ENCODE measurements at places on chromosomes 12 and 14.
A peak's percentile ranks its signal among the peaks of the same experiment; 100 is the strongest.

DNA sequence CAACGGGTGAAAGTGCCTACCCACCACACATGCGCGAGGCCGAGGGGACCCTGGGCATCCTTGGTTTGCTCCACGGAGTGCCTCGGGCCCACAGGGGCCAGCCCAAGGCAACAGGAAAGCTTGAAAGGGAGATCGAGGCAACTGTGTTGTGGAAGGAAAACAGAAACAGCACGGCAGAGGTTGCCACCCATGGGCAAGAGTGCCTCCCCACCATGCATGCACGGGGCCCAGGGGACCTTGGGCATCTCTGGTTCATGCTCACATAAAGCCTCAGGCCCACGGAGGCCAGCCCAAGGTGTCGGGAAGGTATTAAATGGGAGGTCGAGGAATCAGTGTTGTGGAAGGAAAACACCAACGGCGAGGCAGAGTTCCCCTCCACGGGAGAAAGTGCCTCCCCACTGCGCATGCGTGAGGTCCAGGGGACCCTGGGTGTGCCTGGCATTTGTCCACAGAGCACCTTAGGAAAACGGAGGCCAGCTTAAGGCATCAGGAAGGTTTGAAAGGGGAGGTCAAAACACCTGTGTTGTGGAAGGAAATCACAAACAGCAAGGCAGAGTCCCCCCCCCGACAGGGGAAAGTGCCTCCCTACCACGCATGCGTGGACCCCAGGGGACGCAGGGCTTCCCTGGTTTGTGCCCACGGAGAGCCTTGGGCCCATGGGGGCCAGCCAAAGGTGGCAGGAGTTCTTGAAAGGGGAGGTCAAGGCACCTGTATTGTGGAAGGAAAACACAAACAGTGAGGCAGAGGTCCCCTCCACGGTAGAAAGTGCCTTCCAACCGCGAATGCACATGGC lies 367.3 kb downstream of the ALG10 start:
- DNase-seq, result no peak

- DNase-seq, result no peak
These were observed 120.9 kb upstream of the ATP2B1 start for GRCh38 chr12:89829434-89829975.

- DNase-seq, result peak; percentile 7
These were observed 48.7 kb downstream of the MIPOL1 start for GRCh38 chr14:37246427-37246829.

DNA sequence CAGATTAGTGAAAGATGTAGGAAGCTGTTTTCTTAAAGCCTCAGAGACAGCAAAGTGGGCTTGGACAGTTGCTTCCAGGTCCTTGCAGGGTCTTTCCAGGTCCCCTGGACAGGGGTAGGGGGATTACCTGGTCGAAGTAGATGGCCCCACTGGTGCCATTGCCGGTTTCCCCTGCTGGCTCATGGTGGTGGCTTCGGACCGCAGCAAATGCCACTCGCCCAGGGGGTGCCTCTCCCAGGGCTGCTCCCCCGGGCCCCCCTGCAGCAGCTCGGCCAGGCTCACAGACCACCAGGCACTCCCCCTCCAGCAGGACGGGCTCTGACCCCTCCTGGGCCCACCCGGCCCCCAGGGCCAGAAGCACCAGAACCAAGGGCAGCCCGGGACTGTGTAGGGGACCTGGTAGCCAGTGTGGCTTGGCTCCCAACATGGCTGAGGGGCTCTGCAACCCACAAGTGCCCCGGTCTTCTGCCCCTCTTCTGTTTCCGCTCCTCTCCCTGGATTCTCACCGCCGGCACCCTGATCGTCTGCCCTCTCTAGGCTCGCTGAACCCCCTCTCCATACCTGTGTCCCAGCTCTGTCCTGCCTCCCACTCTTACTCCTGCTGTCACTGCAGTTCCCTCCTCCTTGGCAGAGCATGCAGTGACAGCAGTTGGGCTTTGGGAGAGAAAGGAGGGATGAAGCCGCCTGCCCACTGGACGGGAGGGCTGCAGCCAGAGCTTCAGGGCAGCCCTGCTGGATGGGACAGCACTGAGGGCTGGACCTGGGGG lies 657 bp downstream of the CBLN3 start:
- no peak for DNase-seq

DNA sequence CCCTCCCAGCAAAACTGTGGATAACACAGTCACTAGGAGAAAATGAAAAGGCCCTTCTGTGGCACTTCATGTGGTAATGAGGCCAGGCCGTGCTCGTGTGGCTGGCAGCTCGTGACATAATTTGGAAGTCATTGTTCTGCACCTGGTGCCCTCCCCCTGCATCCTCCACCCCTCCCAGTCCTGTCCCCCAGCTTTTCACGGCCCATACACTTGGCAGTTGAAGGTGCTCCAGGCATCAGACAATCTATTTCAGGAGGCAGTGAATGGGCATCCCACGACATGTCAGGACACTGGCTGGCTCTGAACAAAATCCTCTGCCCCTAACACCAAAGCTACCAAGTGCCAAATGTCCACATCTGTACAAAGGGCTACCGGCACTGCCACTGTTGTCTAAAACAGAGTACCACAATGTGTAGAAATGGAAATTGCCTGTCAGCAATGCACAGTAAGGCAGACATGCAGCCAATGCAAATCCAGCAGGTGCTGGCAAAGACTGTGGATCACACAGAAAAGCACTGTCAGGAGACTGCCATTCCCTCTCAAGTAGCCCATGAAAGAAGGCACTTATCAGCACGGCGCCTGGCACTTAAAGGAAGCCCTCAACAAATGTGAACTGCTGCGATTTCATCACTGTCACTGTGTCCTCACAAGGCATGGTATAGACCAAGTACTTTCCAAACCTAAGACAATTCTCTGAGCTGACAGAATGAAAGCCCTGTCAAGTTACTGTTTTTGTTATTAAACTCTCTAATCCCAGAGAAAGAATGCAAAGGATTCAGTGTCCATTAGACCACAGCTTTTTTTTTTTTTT lies 39.1 kb downstream of the CORO1C start:
- DNase-seq, result peak; percentile 21

DNA sequence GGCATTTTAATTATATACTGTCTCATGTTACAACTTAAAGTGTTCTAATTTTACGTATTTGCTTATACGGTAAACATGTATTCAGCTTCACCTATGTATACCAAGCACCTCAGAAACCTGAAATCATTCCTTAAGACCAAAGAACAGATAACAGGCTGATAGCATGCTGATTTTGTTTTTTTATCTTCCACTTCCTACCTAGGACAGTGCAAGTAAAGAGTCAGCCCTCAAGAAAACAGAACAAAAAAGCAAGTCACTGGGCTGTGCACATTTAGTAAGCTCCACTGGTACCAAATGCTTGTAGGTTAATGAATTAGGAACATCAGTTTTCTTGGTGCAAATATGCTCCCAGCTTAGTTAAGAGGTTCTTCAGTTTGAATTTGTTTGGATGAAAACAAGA lies 611.3 kb downstream of the VRK1 start:
- no peak for DNase-seq

GRCh38 chr14:95040708-95041476 lies 116.4 kb downstream of the DICER1 start:
- DNase-seq, result no peak

DNA sequence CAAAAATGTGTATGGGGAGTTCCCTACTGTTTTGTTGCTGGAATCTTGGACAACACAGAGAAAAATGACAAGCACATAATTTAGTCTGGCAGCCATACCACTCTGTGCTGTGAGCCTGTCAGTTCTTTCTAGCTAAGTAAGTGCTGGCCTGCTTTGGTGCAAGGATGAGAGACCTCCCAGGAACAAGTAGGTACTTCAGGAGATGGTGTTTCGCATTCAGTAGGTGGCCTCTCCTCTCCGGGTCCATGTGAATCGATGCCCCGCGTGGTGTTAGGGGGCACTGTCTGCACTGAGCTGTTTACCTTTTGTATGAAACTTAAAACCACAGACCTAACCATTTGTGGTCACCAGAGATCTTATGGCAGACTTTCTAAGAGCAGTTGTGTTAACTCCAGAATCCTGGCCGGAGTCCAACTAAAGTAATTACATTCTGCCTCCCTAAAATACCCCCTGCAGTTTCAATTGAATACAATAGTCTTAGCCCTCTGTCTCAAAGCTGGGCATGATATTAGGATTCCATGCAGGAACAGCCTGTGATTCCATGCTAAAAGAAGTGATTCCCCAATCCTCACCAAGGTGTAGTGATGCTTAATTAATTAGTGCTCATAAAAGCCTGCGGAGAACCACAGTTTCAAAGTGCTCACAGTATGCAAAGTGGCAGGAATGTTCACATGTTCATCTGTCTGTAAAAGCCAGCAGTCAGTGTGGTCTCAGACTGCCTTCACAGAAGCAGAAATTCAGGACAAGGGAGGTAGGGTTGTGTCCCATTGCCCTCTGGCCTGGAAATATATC lies 64.2 kb downstream of the LLPH start:
- DNase-seq, result peak; percentile 4

Data from activated CD4-positive, alpha-beta T cell treated with anti-CD3 and anti-CD28 coated beads, Interleukin-10, Interleukin-2, amounts not matched to agents 100 ng/mL and 50 ng/mL, durations not matched to agents 16 hours and 8 hours (primary cell).